B cell (primary cell): ENCODE measurements at places on chromosomes 3 and 15. TPM values are rescaled to one million over a fixed set of nuclear protein-coding genes. Genes with fewer than 3 reads are reported as not detected.

GRCh38 chr3:157261000-157261399 is 101.1 kb upstream of the CCNL1 start:
- no peaks in the 10 kb centered on the region for H3K27me3 ChIP-seq
- no peak overlapping the region for H3K4me3 ChIP-seq
- H3K4me1 ChIP-seq = no peaks in the 10 kb centered on the region

The PRICKLE2 gene
- 1.1 and 1.4 TPM in 2 replicates for total RNA-seq

DNA sequence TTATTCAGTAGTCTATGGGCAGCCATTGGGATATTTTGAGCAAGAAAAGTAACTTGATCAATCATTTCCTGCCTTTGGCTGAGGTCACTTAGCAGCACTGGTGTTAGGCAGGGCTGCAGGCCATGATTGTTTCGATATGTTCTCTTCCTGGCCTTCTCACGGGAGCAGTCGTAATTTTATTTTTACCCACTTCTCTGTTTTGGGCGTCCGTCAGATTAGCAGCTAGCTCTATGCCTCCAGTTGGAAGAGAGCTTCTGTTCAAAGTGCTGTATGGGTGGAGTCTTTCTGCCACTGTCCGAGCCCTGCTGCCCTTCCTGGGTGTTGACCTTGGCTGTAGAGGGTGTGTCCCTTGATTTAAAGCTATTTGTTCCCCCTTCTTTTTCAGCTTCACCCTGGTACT is 123.4 kb upstream of the ROPN1 start:
- H3K27me3 ChIP-seq = peaks cover 6% of the 10 kb centered on the region
- H3K27ac ChIP-seq = no peak overlapping the region
- no peaks in the 10 kb centered on the region for H3K36me3 ChIP-seq

DNA sequence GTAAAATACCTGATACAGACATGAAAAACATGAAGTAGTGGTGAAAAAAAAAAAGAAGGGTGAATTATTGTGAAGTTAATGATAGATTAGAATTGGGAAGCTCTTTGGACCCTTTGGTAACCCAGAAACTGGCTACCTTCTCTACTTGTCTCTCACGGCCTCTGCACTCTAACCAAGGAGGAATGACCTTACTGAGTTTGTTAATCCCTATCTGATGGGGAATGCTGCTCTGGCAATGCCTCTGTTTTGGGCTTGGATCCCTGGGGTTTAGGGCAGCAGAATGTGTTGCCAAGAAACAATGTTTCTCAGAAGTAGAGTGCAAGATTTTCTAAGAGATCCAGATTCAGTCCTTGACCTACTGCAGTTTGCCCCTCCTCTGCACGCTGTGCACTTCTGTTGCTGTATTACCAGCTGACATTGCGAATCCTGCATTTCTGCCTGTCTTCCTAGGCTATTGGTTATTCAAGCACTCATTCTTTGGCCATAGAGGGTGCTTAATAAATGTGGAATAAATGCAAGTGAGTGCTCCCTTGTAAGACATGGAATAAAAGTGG is 49.2 kb upstream of the MAP3K13 start:
- no peak overlapping the region for H3K4me3 ChIP-seq
- H3K27me3 ChIP-seq = peaks cover 3% of the 10 kb centered on the region
- no peaks in the 10 kb centered on the region for H3K36me3 ChIP-seq
- no peak overlapping the region for H3K27ac ChIP-seq
- DNase-seq = no peak

The MON1A gene
- total RNA-seq = 5.6 and 6.6 TPM in 2 replicates
